ENCODE measurements at places on chromosomes 3 and 15.

GRCh38 chr3:21174461-21174860 lies 576.5 kb downstream of the ZNF385D start:
- DNase-seq = peak; percentile 48

DNA sequence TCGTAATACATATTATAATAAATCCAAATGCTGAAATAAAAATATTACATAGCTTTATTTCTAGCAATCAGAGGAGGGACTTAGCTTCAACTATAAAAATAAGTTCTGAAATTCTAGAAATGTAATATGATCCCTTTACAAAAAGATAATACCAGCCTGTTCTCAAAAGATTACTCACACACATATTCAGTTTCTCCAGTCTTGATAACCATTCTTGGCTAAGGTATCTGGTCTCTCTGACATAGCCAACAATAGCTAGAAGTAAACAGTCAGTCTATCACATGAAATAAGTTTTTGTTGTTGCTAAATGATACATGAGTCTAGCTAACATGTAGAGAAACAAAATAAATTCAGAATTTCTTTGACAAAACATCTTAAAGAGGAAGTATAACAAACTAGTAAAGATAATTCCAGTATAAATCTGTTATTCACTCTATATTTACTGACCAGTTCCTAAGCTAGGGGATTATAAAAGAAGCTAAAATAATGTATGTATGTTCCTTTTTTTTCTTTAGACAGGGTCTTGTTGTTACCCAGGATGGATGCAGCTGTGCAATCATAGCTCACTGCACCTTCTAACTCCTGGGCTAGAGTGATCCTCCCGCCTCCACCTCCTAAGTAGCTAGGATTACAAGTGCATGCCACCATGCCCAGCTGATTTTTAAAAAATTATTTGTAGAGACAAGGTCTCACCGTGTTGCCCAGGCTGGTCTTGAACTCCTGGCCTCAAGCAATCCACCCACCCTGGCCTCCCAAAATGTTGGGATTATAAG lies 170.6 kb downstream of the TBL1XR1 start:
- peak; percentile 65 for DNase-seq

DNA sequence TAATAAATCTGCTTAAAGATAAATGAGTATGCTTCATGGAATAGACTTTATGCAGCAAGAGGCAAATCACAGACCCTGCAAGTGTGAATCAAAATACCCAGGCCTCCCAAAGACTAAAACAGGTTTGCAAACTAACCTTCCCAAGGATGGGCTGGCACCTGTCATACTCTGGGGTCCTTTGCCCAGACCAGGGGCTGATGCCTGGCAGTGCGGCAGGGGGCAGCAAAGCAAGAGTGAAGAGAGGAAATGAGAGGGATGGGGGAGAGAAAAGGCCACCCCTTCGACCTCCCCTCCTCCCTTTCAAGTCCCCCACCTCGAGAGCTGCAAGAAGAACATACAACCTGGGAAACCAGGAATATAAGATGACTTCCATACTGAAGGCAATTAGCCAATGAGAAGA lies 31.8 kb downstream of the XXYLT1 start:
- no peak for DNase-seq

DNA sequence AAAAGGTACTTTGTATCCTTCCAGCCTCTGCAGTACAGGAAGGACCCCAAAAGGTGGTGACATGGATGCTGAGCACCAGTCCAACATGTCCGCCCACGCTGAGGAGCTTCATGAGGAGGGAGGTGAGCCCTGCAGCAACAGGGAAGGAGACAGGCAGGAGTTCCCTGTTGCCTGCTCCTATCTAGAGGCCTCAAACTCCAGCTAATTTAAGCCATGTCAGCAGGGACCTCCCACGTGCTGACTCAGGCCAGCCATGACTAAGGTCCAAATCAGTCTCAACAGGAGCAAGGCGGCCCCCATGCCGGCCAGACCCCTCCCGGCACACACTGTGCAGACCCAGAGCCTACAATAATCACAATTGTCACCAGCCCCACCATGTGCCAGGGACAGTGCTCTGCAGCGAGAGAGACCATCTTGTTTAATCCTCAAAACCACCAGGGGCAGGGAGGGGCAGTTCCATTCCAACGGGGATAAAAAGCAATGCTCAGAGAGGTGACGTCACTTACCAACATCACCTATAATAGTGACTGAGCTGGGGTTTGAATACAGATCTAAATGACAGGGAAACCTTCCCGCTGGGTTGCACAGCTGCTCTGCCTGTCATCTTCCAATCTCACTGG lies 54.5 kb upstream of the GATA2 start:
- DNase-seq = peak; percentile 74

GRCh38 chr15:70424937-70425411 lies 327.3 kb upstream of the TLE3 start:
- DNase-seq = no peak
